ENCODE measurements at places on chromosomes 5 and 9.

DNA sequence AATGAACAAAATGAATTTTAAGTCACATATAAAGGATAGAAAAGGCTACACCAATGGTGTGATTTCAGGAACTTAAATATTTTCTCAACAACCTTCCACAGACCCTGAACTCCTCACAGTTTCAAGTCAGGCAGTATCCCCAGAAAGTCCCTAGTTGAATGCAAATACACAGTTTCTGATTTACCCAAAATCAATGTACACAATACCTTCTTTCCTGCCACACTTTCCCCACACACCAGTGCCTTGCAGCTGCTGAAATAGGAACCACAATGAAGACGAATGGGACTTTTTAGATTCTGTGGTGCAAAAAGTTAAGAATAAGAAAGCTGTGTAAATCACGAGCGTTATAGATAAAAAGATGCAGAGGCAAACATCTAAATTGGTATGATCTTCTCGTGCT lies 552.4 kb upstream of the MEF2C start:
- no peak for DNase-seq

DNA sequence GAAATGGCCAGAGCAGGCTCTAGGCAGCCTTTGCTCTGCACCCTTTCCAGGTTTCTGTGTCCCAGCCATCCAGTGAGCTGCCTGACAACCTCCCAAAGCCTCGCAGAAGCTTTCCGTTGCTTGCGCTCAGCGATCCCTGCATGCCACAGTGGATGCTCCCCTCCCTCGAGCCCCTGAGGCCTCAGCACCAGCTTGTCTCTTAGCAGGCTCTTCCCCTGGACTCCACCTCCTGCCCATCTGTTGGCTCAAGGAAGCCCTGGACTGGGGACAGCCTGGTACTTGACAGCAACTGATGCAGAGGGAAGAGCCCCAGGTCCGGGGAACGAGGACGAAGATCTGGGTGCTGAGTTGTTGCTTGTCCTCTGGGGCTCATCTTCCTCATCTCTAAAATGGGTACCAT lies 23.2 kb downstream of the TSPAN17 start:
- DNase-seq: no peak

DNA sequence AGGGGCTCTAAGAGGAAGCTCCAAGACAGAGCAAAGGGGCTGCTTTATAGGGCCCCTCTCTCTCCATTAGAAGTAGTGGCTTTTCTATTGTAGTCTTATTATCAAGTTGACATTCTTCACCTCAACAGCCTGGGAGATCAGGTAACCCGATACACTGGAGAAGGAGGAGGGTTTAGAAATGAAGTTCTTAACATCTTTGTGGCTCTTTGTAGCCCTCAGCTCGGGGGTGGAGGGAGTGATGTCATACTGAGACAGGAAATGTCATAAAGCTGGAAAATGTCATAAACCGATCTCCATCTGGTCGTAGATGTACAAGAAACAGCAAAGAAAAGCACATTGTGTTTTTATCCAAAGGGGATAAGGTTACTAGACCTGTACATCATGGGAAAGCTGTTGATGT lies 17.9 kb downstream of the PDZD2 start:
- DNase-seq: no peak

GRCh38 chr5:148179234-148179824 lies 11.0 kb downstream of the SPINK14 start:
- no peak for DNase-seq

DNA sequence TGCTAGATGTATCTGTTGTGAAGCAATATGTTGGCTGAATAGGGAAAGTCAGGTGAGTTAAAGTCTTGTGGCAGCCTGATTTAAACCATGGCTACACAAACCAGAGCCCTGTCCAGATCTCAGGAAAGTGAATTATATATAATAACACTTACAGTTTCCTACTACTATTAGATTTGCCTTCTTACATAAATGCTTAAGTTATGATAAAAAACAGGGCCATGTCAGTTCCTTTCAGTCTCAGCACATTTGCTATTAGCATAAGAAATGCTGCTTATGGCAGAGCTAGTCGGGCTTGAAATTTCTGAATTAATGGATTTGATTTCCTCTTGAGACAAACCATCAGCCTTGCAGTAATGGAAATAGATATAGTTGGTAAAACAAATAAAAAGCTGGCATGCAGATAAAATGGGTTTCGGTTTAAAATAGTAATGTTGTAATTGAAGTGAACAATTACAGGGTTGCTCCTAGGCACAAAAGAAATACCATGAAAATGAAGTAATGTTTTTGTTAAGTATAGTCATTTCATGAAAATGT lies 664.2 kb upstream of the ZNF608 start:
- DNase-seq: no peak

GRCh38 chr5:167378894-167379723 lies 912.3 kb upstream of the WWC1 start:
- DNase-seq: no peak

DNA sequence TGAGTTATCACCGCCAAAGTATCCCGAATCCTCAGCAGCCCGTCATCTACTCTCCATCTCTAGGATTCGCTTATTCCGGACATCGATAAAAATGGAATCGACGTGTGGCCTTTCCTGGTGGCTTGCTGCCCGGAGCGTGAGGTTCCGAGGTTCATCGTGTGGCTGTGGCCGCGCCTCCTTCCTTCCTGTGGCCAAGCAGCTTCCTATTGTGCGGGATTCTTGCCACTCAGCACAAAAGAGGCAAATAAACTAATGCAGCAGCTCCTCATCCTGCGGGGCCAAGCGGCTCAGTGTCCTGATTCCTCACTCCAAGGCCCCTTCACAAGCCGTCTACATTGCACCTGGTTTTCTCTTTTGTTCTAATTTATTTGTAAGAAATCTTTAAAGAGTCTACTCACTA lies 800.9 kb downstream of the CDH9 start:
- no peak for DNase-seq

GRCh38 chr5:162227075-162227474 lies 159.5 kb downstream of the GABRG2 start:
- no peak for DNase-seq

GRCh38 chr9:82196622-82197441 lies 208.3 kb downstream of the SPATA31D1 start:
- DNase-seq: no peak

DNA sequence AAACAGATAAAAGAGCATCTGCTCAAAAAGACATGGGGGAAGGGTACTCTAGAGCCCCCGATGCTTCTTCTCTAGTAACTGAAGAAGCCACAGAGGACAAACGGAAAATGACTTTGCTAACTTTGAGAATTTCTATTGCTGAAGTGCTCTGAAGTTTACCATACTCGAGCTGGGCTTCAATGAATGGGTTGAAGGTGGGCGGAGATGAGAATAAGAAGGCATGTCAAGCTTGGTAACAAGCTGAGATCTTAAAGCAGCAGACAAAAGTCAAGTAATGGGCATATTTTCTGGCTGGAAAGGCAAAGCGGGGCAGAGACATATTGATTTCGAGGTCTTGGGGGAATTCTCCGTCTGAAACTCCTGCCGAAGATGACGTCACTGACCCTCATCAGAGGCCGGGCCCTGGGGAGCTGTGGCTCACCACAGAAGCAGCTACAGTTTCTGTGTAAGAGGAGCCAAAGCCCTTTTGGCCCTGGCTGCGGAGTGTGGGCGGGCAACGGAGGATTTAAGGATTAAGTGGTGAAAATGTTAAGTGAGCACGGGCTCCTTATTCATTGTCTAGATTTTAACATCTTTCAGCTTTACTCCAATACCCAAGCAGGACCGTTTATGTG lies 115.8 kb upstream of the SLIT3 start:
- DNase-seq: no peak

DNA sequence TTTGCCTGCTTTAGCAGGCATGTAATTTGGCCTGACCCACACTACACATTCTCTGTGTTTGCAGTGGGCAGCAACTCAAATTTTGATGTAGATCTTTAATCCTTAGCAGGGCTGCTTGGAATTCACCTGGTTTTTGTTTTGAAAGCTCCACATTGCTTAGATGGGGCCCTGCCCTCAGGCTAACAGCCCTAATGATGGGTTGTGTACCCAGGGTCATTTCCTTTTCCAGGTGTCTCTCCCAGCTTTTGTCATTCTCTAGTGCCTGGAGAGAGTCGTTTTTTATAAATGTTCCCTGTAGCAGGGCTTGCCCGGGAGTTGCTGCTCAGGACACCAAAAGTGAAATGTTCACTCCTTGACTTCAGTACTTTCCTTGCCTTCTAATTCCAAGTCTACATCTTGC lies 126.3 kb downstream of the TRIO start:
- no peak for DNase-seq

GRCh38 chr5:39547553-39548154 lies 122.9 kb upstream of the DAB2 start:
- no peak for DNase-seq

DNA sequence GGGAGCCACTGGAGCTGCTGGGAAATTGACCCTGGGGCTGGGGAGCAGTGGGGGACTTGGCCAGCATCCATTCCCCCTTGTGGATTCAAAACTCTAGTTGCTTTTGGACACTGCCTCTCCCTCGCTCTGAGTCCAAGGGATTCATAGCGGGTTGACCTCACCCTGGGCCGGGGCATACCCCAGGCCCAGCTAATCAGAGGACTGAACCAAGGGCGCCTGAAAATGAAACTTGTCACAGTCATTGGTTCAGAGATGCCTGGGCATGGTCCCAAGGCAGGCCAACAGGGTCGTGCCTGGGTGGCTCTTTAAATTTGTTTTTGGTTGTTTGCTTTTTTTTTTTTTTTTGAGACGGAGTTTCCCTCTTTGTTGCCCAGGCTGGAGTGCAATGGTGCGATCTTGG lies 22.6 kb downstream of the STK10 start:
- DNase-seq: no peak

DNA sequence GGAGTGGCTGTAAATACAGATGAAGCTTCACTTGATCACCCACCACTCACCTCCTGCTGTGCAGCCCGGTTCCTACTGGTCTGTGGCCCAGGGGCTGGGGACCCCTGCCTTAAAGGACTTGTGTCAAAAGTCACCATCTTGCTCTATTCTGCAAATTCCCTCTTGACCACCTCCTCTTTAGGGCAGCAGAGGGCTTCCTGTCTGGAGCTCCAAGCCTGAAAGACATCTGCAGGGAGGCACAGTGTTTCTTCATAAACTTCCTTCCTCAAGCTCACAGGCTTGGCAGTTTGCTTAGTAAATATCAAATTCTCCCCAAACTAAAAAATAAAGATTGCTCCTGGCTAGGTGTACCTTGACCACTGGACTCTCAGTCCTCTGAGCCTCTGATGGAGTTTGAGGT lies 104.4 kb downstream of the FRMD3 start:
- DNase-seq: no peak

GRCh38 chr9:126956917-126957686 lies 42.5 kb downstream of the RALGPS1 start:
- no peak for DNase-seq

GRCh38 chr5:150960791-150961396 lies 56.1 kb upstream of the ZNF300 start:
- DNase-seq: no peak

DNA sequence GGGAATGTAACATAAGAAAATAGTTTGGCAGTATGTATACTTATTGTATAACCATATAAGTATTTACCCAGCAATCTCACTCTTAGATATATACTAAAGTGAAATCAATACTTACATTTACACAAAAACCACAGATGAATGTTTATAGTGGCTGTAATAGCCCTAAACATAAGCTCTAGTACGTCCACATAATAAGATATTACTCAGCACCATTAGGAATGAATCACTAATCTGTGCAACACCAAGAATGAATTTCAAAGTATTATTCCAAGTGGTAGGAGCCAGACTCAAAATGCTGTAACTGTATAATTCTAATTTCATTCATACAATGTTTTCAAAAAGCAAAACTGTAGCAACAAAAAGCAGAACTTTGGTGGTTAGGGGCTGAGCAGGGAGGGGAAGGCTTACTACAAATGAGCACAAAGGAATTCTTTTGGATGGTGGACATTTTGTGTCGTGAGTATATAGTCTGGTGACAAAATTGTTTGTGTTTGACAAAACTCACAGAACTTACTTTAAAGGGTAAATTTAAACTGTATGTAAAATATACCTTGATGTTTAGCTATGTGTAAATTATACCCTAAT lies 11.9 kb upstream of the C5orf46 start:
- DNase-seq: no peak

DNA sequence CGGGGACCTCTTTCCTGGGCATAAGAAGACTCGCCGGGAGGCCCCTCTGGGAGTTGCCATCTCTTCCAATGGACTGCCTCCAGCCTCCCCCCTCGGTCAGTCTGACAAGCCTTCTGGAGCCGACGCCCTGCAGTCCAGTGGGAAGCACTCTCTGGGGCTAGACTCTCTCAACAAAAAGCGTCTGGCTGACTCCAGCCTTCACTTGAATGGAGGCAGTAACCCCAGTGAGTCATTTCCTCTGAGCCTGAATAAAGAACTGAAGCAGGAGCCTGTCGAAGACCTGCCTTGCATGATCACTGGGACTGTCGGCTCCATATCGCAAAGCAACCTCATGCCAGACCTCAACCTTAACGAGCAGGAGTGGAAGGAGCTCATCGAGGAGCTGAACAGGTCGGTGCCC lies 28.4 kb upstream of the LTC4S start:
- DNase-seq: no peak

GRCh38 chr5:82073179-82073578 lies 101.4 kb downstream of the ATG10 start:
- DNase-seq: no peak

- DNase-seq: no peak
Measured at GRCh38 chr5:112232667-112233066, 186.4 kb downstream of the EPB41L4A start.

GRCh38 chr9:85202596-85202995 lies 533.1 kb downstream of the NTRK2 start:
- DNase-seq: no peak

- DNase-seq: no peak
Measured at GRCh38 chr5:147507480-147508126, 2.3 kb downstream of the DPYSL3 start.

DNA sequence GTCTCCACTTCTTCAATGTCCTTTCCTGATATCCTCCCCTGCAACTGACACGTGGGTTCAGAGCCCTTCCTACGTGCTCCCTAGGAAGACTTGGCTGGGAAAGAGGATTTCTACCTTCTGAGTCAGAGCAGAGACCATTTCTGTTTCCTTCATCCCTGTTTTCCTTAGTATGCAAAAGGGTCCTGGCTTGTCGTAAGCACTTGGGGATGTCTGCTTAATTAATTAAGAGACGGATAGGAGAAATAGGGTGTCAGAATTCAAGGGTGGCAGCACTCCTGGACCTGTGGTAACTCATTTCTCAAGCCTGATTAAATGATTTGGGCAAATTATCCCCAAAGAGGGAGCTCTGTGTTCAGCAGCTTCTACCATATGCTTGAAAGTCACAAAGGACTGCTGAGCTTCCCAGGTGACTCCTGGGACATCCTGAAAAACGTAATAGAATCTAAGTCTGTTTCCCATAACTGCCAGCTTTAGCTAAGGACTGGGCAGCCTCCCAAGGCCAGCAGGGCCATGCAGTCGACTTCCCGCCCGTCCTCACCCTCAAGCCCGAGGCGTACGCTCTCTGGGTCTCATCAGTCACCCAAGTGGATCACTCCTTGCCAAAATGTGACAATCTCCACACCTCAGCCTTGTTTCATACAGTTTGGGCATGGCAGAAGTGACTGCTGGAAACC lies 20.5 kb downstream of the ABCA1 start:
- no peak for DNase-seq

Data from activated naive CD8-positive, alpha-beta T cell treated with anti-CD3 and anti-CD28 coated beads for 36 hours (primary cell).